ENCODE measurements at places on chromosomes 1 and 21.
A peak's percentile ranks its signal among the peaks of the same experiment; 100 is the strongest.

DNA sequence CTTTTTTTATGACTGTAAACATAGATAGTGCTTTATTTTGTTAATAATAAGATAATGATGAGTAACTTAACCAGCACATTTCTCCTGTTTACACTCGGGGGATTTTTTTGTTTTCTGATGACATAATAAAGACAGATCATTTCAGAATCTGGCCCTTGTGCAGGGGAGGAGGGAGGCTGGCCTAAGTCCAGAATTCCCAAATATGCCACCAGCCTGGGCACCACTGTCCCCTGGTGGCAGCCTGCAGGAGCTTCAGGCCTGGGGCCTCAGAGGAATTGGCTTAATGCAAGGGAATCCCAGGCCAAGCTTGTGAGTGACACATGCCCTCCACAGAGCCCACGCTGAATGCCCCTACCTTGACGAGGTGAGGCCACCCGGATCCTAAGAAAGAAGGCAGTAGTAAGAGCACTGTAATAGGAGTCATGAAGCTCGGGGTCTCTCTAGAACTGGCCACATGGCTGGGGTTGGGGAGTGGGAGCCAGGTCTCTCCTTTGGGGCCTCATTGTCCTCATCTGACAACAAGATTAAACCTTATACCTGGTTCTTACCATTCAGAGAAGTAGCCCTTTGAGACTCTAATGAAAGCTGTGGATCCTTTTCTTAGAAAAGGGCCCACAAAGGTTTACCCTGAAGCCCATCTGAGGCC lies 24.1 kb downstream of the ETNK2 start:
- peak; percentile 41 for DNase-seq

- no peak for DNase-seq
Observed at GRCh38 chr1:94971491-94971924, 44.6 kb upstream of the CNN3 start.

GRCh38 chr1:228172591-228173527 lies 7.3 kb downstream of the IBA57 start:
- no peak for DNase-seq

- no peak for DNase-seq
Observed at GRCh38 chr21:44436111-44436611, 19.1 kb upstream of the LRRC3 start.

DNA sequence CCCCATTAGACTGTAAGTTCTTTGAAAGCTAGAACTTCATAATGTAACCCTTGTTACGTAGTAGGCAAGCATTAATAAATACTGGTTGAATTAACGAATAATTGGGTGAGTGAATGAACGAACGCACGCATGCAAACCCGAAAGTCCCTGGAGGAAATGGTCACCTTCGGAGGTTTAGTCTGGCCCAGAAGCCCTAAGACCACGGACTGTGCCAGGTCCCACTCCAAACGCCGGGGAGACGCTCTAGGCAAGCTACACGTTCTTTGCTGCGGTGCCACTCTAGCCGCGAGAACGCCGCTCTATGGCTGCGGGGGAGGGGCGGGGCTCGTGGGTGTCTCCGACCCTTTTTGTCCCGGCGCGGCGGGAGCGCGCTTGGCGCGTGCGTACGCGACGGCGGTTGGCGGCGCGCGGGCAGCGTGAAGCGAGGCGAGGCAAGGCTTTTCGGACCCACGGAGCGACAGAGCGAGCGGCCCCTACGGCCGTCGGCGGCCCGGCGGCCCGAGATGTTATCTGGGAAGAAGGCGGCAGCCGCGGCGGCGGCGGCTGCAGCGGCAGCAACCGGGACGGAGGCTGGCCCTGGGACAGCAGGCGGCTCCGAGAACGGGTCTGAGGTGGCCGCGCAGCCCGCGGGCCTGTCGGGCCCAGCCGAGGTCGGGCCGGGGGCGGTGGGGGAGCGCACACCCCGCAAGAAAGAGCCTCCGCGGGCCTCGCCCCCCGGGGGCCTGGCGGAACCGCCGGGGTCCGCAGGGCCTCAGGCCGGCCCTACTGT lies at the start of gene KDM1A:
Gene KDM1A, plus strand, starts transcription at position 375 of the 769 bp plus-strand sequence. Its CDS starts 129 bp downstream, at position 504.
- DNase-seq, result peak; percentile 96

- DNase-seq, result peak; percentile 71
Observed at GRCh38 chr1:146032631-146033219, 11.2 kb upstream of the HJV start.

DNA sequence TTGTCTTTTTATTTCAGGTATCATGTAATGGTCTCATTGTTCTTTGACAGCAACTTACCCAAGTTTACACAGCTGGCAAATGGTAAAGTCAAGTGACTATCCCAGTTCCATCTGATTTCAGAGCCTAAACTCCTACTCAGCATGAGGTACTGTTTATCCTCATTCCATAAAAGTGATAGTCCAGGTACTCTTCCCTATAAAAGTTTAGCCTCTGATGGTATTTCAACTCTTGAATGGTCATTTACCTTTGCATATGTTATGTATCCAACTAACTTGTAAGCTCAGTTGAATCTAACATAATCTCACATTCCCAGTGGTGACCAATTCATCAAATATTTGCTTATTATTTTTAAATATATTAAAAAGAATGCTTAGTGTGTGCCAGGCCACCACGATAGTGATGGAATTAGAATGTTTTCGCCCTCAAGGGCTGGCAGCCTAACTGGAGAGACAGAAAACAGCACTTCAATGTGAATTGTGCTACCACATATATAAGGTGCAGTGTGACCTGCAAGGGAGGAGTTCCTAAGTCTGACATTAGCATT lies 307.1 kb downstream of the CTH start:
- DNase-seq, result no peak

- no peak for DNase-seq
Observed at GRCh38 chr1:164823486-164824279, 264.7 kb downstream of the PBX1 start.

DNA sequence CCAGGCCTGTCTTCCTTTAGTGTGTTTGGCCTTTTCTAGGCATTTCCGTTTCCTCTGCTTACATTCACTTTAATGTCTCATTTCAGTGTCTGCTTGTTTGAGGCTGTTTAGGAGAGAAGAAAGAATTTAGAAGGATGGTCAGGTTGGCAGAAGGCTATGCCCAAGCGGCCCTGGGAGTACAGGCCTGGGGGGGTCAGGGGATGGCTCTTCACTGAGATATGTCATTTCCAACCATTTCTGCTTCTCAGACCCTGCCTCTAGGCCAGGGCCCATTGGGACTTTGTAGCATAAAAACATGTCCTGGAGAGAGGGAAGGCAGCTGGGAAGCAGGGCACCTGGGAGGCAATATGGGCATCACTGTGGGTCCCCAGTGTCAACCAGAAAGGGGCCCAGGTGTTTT lies 86.0 kb downstream of the DDX20 start:
- DNase-seq, result no peak

- no peak for DNase-seq
Observed at GRCh38 chr1:29380532-29380931, 144.2 kb downstream of the PTPRU start.

- no peak for DNase-seq
Observed at GRCh38 chr1:172821609-172822274, 162.8 kb downstream of the FASLG start.

- no peak for DNase-seq
Observed at GRCh38 chr21:21915816-21916215, 917.6 kb downstream of the NCAM2 start.

GRCh38 chr21:26140164-26140579 lies 30.4 kb downstream of the APP start:
- DNase-seq, result no peak

DNA sequence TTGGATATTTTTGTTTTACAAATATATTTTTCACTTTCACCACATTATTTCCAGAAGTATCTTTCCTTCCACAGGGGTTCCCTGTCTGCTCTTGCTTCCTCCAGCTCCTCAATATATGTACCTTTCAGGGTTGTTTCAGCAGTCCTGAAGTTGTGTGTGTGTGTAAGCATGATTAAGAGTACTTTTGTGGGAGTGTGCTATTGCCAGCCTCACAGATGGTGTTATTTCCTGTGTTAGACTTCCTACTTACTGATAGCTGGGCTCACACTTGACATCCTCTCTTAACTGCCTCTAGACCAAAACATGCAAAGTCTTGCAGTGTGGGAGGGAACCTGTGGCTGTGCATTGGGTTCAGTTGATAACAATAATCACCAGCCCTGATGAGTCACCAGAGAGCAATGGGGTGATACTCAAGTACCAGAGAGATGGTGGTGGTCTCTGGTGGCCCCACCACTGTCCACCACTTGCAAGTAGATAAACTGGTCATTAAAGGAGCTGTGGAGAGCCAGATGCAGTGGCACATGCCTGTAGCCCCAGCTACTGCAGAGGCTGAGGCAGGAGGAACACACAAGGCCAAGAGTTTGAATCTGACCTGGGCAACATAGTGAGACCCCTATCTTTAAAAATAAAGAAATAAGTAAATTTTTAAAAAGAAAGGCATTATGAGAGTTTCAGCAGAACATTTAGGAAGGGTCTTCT lies 126.7 kb downstream of the NR5A2 start:
- no peak for DNase-seq

DNA sequence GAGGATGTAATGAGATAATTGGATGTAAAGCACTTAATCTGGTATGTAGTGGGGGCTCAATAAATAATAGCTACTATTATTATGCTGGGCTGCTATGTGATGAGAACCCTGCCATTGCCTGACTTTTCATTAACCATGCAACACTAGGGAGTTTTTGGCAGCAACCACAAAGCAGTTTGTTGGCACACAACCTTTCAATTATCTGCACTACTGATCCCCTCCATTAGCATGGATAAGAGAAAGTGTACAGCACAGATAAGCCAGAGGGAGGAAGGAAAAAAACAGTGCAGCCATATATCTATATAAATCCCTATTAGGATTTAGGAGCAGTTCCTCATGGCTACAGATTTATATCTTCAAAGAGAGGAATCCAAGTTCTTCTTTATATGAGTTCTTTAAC lies 498.5 kb downstream of the NUF2 start:
- no peak for DNase-seq

GRCh38 chr1:92134331-92134730 lies 54.2 kb downstream of the BTBD8 start:
- no peak for DNase-seq

DNA sequence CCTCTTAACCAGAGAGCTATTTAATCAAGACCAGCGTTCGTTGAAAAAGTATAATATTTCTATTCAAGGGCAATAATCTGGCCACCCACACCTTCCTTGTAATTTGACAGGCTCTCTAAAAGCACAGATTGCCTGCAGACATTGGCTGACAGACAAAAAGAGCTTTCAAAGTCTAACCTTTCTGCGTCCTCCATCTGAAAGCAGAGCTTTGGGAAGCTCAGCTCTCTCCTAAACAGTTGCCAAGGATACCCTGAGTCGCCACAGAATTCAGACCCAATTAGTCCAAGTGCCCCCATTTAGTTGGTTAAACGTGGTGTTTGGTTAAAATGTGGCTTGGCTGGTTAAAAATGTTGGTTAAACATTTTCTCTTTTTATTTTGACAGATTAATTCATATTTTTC lies 33.7 kb upstream of the PLA2G2C start:
- peak; percentile 34 for DNase-seq

DNA sequence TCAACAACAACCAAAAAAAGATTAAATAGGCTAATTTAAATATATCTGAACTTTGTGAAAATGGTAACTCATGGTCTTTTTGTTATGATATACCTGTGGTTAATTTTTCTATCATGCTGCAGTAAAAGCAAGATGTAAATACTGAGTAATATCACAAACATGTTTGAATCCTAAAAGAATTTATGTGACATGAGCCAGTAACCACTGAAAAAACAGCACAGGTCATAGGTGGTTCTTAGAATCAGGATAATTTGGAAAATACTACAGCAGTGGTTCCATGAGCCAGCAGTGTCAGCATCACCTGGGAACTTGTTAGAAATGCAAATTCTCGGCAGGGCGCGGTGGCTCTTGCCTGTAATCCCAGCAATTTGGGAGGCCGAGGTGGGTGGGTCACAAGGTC lies 4.1 kb downstream of the ATP5IF1 start:
- no peak for DNase-seq

DNA sequence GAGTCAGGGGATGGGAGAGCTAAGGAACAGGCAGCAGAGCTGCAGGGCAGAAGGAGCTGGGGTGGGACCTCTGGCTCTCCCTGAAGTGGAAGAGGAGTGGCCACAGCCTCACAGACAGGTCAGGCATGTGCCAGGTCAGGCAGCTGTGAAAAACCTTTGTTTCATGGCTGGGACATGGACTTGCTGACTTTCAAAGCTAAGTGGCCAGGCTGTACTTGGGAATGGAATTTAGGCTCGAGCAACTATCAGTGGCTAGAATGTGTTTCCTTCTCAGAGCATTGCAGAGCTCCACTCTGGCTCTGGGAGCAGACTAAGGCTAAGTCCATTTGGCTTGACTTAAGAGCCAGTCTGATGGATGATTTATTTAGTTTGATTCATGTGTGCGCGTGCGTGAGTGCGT lies 385.1 kb downstream of the LMX1A start:
- no peak for DNase-seq

- DNase-seq, result no peak
Observed at GRCh38 chr1:33575324-33575879, 103.0 kb downstream of the ZSCAN20 start.

- DNase-seq, result no peak
Observed at GRCh38 chr1:27018316-27018715, 5.7 kb upstream of the TENT5B start.

GRCh38 chr1:202958544-202959275 lies 598 bp upstream of the ADIPOR1 start:
- DNase-seq, result no peak

DNA sequence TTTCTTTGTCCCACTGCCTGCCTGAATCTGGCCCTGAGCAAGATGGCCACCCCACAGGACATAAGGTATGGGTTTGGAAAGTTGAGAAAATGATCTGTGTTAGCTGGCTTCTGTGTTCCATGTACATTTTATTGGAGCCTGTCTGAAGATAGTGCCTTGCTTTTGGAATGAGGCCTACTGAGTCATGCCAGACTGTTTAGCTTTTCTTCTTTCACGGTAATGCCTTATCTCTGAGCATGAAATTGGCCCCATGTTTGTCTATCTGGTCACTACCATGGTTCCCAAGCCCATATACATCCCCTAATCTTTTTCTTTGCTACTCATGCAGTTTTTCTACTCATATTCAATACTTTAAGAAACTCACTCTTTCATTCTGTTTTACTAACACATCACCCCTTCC lies 85.1 kb upstream of the LMO4 start:
- DNase-seq, result no peak

DNA sequence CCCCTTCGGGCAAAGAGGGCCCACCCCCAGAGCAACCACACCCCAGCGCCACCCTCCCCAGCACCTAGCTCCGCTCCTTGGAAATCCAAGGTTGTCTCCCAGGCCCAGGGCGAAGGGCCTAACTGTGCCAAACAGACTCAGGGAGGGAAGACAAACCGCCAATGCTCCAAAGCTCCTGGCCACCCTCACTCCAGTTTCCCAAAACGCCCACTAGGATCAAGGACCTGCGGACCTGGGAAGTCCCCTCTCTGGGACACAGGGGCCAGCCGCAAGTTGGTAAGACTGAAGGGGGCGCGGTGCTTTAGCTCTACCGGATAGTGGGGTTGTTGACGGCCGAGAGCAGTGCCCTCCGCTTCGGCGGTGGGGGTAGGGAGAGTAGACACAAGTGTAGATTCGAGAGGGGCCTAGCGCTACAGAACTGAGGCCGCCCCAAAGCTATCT lies 581 bp downstream of the IRF6 start:
- DNase-seq, result no peak

- DNase-seq, result no peak
Observed at GRCh38 chr1:100359139-100359538, 6.8 kb downstream of the CDC14A start.

Measured in hippocampal formation (tissue), 2 donors.